ENCODE measurements at places on chromosomes 12 and 14.

- peak; percentile 18 for DNase-seq
These were observed 164.6 kb downstream of the EGLN3 start for GRCh38 chr14:33786091-33786825.

- DNase-seq: no peak
These were observed 183.6 kb downstream of the FBXL14 start for GRCh38 chr12:1410794-1411193.

- DNase-seq: no peak
These were observed 6.1 kb downstream of the OR6C1 start for GRCh38 chr12:55320201-55320600.

- DNase-seq: no peak
These were observed 2.9 kb downstream of the ATXN3 start for GRCh38 chr14:92103363-92103989.

DNA sequence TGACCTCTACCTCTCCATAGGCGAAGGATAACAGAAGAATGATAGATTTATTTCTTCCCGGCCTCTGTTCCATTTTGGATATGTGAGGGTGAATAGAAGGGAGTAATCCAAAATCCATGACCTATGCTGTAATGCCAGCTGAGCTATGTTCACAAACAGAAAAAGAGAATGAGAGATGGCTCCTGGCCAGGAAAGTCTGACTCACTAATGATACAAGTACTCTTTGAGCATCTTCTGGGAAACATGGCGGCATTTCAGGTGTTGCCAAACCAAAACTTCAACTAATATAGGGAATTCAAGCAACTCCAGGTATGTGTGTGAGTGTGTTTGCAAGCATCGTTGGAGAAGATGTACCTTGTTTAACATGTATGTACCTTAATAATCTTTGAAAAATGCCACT is 55.1 kb downstream of the MED13L start:
- DNase-seq: peak; percentile 94

- peak; percentile 90 for DNase-seq
These were observed 35.1 kb downstream of the TMBIM6 start for GRCh38 chr12:49776413-49776812.

GRCh38 chr12:130120012-130120805 is 42.1 kb upstream of the FZD10 start:
- DNase-seq: no peak

GRCh38 chr14:84770030-84770429 is 759.9 kb upstream of the FLRT2 start:
- no peak for DNase-seq

DNA sequence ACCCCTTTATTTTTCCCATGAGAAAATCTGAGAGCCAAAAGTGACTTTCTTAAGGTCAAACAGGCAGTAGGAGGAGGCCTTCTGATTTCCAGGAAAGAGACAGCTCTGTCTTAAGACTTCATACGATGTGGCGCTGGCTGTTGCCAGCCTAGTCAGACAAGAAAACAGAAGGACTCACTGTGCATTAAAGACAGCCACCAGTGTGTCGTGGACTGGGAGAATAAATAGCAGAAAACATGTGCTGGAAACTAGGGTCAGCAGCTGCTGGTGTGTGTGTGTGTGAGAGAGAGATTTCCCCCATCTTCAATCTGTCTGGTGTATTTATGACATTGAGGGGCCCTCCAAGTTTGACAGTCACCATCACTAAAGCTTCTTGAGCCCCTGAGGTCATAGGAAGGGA is 708.6 kb upstream of the TMEM132C start:
- DNase-seq: no peak

Measured in fibroblast of the aortic adventitia (primary cell).